ENCODE measurements at places on chromosomes 3 and 15. TPM values are rescaled to one million over a fixed set of nuclear protein-coding genes. Genes with fewer than 3 reads are reported as not detected.

Gene AHSG
- total RNA-seq = not detected

Gene SLC6A6
- 15.9 TPM for total RNA-seq

Gene CDHR4
- not detected for total RNA-seq

Gene PRR20G
- not detected for total RNA-seq

Gene CKMT1A
- total RNA-seq = not detected

Gene SMAD6
- total RNA-seq = 13.1 TPM
